ENCODE measurements at places on chromosomes 7 and 10.

GRCh38 chr10:7351894-7352293 is 58.9 kb downstream of the SFMBT2 start:
- no peak for DNase-seq

GRCh38 chr10:127254276-127254675 is 57.9 kb upstream of the INSYN2A start:
- no peak for DNase-seq

GRCh38 chr10:109317746-109318366 is 605.5 kb downstream of the XPNPEP1 start:
- no peak for DNase-seq

GRCh38 chr7:35035511-35035961 is 1.7 kb downstream of the DPY19L1 start:
- DNase-seq, result peak; percentile 24

- DNase-seq, result no peak
These were observed 28.9 kb downstream of the UNC5B start for GRCh38 chr10:71241114-71241829.

DNA sequence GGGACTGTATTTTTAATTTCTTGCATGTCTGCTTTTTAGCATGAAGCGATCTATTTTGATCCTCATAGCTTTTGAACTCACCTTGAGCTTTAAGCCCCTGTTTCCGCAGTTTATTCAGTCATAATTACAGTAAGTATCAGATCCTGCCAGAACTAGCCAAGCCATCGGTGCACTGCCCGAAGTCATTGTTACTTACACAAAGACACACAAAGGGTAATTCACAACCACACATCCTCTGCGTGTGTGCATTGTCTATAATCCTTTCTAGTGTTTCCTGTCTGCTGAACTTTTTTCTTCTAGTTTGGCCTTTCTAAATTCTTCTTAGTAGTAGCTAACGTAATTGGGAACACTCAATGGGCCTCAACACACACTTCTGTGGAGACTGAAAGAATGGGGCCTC is 133.0 kb downstream of the SFMBT2 start:
- no peak for DNase-seq

GRCh38 chr7:123485187-123485586 is 49.2 kb downstream of the IQUB start:
- no peak for DNase-seq

GRCh38 chr7:30185496-30185895 is 50.7 kb downstream of the MTURN start:
- no peak for DNase-seq

- no peak for DNase-seq
These were observed 35.8 kb downstream of the GPER1 start for GRCh38 chr7:1123715-1124114.

GRCh38 chr10:103605359-103606096 is 112.0 kb downstream of the NEURL1 start:
- DNase-seq, result no peak
